Neural crest cell (in vitro differentiated cells): ENCODE measurements at places on chromosomes 13 and 19.

- no peak for DNase-seq
Measured at GRCh38 chr13:20035130-20035529, 76.6 kb downstream of the ZMYM2 start.

DNA sequence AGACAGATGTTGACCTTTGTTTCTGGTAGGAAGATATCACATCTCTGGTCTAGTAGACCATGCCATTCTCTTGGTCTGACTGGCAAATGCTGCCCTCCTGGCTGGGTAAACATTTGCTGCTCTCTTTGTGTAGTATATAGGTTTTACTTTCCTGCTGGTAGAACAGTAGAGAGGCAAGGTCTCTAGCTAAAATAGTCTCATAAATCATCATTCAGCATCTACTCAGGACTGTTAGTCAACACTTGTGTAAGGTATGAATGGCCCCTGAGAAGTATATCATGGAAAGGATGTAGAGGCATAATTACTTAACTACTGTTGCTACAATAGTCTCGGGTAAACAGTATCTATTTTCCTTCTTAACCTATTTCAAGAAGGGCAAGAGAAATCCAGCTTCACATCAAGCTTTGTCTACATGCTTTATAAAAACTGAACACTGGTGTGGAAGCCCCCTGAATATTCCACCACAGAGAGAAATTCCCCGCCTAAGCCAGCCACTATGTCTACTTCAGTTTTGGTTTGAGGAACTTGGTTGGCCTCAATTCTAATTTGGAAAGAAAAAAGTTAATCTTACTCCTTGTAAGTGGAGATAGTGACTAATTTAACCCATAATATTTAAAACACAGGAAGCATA is 18.4 kb upstream of the MYCBP2 start:
- no peak for DNase-seq

DNA sequence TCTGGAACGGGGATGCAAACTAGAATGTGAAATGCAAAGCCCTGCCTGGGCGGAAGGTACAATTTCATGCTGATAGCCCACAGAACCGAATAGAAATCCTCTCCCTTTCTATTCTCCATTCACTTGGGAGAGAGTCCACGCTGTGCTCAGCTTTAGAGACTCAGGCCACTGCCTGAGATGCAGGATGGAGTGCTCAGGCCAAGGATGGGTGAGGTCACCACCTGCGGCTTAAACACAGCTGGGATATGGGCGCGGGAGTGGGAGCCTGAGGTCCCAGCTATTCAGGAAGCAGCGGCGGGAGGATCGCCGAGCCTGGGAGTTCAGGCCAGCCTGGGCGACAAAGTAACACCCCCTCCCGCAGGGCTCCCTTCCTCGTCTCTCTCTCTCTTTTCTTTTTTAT is 446 bp upstream of the ZNF83 start:
- DNase-seq, result no peak

GRCh38 chr13:34011552-34012085 is 193.7 kb downstream of the RFC3 start:
- no peak for DNase-seq

DNA sequence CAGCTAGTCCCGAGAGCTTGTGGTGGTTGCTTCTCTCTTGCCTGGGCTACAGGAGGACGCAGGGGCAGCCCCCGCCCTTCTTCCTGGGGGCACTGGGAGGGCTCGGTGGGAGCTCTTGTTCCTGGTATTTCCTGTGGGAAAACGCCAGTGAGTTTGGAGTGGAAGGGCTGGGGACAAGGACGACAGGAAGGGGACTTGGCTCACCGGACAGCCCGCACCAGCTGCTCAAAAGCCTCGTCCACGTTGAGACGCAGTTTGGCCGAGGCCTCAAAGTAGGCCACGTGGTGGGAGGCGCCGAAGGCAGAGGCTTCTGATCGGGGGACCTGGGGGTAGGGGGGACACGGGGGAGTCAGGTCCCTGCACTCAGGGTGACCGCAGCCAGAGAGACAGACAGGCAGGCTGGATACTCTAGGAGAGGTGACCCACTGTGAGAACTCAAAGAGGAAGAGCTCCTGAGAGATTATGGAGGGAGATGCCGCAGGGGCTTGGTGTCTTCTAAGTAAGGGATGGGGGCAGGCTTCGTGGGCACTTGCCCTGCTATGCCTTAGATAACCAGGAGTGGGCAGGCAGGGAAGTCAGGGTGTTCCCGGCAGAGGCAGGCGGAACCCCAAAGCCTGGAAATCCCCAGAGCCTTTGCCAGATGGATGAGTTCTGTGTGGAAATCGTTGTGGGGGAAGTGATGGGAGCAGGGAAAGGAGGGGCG is 4.3 kb downstream of the RRAS start:
- DNase-seq, result no peak

DNA sequence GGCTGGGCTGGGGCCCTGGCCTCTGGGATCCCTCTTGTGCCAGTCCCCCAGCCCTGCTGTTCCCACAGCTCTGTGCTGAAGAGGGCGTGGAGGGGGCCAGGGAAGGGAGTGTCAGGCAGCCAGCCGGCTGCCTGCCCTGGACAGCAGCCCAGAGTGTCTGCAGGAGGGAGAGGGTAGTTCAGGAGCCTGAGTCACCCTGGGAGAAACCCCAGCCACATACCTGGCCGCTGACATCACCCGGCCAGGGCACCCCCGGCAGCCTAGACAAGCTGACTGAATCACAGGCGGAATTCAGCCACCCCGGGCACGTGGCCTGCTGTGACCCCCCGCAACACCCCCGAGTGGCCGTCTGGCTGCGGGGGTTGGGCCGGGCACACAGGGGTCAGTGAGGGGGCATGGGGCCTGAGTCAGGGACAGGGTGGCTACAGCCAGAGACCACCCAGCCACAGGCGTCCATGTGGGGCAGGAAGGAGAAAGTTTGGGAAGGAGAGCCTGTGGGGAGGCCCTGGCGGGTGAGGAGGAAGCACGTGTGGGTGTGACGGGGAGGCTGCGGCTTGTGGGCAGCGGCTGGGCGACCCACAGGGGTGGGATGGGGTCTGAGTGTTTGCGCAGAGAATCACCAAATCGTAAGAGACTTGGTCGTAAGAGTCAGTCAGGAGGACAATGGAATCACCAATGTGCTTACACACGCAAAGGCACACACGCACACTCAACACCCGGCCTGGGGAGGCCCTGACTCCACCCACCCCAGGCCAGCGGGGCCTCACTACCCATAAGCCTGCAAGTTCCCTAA is 11.9 kb upstream of the FOSB start:
- no peak for DNase-seq

DNA sequence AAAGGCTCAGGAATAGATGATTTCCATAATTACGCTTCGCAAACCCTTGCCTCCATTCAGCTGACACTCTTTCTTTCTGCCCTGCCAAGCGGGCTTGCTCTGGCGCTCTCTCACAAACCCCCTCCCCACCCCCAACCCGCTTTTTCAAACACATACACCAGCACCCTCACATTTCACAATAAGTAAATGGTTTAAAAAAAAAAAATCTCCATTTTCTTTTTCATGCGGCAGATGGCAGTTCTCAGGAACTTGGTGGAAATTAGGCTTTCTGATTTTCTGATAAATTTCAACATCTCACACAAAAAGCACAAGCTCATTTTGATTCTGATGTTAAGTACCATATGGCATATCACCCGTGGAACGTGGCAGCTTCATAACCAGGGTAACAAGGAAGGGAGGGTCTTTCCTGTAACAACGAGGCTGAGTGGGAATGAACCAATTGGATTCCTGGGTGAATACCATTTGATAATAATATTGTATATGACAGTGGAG is 43.8 kb downstream of the C13orf42 start:
- DNase-seq, result no peak

DNA sequence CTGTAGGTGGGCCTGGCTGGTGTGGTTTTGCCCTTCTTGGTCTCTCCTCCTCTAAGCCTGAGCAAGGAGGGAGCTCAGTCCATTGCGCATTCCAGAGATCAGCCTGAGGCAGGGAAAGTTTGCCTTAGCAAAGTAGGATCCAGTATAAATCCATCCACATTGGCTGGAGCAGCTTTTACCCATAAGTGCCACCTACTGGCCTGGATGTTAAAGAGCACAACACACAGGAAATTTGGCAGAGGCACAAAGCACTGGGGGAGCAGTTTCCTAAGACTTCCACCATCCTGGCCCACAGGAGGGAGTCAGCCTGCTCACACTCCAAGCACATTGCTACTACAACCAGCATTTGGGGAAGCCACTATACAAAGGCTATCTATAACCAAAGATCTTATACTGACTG is 1124.2 kb downstream of the SLITRK1 start:
- no peak for DNase-seq
